ENCODE measurements at places on chromosomes 5 and 9.
A peak's percentile ranks its signal among the peaks of the same experiment; 100 is the strongest.

DNA sequence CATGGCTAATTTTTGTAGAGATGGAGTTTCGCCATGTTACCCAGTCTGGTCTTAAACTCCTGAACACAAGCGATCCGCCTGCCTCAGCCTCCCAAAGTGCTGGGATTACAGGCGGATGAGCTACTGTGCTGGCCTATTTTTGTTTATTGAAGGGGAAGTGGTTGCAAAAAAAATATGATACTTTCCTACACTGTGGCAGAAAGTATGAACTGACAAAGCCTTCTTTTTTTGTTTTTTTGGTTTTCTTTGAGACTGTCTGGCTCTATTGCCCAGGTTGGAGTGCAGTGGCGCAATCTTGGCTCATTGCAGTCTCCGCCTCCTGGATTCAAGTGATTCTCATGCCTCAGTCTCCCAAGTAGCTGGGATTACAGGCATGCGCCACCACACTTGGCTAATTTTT is 50.9 kb downstream of the OSTF1 start:
- no peak for DNase-seq

DNA sequence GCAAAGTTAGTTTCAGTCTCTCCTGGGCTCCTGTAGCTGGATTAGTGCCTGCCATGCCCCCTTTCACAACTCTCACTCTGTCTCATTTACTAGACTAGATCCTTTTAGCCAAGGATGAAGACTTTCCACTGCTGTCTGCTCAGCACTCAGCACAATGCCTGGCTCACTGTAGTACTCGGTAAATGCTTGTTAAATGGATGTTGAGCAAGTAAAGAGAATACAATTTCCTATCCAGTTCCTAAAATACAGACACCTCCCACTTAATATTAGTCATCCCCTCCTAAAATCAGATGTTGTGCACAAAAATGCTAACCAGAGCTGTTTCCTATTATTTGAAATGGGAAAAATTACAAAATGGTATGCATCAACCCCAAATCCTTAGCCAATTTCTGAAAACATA is 195.8 kb downstream of the SREK1 start:
- DNase-seq: no peak

DNA sequence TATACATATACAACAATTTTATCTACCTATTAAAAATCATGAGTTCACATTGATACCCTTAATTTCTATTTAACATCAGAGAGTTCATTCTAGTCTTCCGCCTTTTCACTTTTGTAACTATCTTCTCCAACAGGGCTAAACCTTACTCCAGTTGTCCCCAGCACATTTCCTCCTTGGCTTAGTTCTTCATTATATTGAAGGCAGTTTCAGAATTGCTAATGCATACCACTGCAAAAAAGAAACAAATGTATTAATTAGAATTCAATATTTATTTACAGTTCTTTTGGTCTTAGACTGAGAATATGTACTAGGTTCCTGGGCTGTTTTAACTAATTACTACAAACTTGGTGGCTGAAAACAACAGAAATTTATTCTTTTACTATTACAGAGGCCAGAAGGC is 132.5 kb downstream of the WDR70 start:
- DNase-seq: no peak

DNA sequence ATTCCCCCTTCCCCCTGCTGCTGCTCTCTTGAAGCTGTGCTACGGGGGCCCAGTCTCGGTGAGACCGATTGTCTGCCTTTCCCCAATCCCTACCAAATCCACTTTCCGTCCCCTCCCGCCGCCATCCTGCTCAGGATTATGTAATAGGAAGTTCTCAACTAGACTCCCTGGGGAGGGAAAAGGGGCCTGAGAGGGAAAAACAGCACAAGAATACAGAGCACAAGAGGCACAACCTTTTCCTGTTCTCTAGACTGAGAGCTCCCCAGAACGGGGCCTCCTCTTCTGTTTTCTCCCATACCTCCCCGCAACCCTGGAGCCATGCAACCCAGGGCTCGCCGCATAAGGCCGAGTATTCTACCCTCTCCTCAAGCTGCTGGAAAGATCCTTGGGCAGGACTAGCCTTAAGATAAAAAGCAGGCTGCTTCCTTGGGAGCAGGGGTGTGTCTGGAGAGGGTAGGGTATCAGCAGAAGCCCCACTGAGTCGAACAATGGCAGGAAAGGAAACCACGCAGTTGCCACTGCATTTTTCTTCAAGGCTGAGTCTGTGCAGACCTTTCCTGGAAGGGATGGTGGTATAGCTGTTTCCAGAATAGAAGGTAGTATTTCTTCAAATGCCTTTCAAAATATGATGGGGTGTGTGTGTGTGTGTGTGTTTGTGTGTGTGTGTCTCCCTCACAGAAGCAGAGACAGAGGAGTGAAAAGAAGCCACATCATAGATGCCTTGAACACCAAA is 12.9 kb downstream of the MYORG start:
- no peak for DNase-seq

DNA sequence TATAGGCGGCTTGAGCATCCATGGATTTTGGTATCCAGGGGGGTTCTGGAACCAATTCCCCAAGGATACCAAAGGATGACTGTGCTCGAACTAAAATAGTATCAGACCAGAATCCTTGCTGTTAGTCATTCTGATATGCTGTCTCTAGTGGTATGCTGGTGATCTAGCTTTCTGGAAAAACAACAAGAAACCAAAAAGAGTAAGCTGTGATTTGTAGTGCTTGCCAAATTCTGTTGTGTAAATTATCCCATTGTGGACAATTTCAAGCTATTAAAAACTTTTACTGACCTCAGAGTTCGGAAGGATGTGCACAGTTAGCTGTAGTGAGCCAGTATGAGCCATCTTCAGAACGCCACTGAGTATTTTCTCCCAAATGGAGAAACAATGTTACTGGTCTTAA is 99.0 kb upstream of the FBN2 start:
- no peak for DNase-seq

- no peak for DNase-seq
Measured at GRCh38 chr5:54470128-54470527, 14.6 kb downstream of the HSPB3 start.

DNA sequence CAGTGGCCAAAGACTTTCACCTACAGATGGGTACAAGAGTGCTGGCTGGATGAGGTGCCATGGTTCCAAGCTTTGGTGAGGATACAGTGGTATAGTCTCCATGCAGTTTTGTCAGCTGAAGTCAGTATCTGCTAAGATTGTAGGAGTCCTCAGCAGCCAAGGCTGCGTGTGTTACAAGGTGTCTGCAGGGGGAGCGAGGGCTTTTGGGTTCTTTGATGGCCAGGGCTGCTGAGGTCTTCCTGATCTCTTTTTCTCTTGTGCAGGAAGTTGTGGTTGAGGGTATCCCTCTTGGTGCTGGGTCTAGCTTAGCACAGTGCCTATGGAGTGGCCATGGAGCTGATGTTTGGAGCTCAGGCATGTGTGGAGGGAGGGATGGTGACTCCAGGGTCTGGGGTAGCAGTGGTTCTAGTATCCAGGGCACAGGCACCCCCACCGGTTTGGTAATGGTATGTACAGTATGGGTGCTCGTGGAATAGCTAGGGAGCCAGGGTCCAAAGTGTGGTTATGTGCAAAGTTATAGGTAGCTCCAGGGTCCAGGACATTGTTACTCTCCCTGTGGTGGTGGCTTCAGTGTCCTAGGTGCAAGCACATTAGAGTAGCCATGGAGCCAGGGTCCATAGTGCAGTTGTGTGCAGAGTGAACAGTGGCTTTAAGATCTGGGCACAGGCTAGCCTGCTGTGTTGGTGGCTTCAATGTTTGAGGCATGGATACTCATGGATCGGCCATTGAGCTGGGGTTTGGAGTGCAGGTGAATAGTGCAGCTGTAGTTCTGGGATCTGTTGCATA is 36.7 kb downstream of the CNTLN start:
- DNase-seq: no peak

- no peak for DNase-seq
Measured at GRCh38 chr9:2758162-2758897, 41.0 kb downstream of the KCNV2 start.

GRCh38 chr9:6711403-6711802 is 46.4 kb upstream of the KDM4C start:
- no peak for DNase-seq

- no peak for DNase-seq
Measured at GRCh38 chr5:76310208-76310607, 92.9 kb upstream of the IQGAP2 start.

DNA sequence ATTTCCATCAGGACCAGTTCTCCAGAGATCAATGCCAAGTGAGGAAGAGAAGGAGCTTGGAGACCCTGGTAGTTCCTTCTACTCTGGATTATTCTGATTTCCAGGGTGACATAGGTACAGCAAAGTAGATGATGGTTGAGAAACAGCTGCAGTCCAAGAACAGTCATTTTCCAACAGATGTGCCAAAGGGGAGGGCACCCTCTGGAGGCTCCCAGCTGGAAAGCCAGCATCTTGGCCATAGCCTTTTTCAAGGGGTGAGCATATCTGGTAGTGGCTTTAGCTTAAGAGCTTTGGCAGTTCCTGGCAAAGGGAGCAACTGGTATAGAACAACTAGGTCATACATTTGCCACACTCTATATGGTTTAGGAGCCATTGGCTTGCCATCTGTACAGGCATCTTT is 492.7 kb downstream of the RASEF start:
- no peak for DNase-seq

DNA sequence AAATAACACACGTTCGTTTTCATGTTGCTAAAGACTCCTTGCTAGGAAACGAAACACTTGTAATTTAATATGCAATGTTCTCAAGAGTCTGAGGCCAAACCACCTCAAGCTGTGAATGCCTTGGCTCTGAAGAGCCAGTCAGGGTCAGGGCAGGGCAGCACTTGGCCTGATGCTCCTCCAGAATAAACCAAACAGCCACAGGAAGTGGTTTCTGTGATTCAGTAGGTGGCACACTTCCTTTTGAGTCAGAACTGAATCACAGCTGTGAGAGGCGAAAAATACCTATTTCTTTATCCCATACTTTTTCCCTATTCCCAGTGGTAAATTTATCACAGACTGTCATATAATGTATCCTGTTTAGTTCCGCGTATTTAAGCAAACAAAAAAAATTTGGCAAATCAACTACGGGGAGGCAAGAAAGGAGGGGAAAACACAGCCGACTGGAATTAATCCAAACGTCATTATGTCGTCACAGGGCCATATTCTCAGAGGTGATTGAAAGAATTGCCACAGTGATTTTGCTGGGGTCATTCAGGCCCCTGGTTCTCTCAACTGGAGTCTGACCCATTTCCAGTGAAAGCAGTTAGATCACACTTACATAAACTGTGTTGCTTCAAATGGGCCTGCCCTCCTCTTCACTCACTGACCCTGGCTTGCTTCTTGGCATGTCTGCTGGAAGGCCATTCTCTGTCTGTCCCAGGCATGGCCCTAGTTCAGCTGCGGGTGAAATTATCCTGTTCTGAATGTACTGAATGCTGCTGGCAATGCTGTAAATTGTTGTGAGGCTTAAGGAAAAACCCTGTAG is 71.2 kb downstream of the ARRDC3 start:
- peak; percentile 83 for DNase-seq

GRCh38 chr5:144170276-144171024 is at the start of the genes KCTD16 and YIPF5:
Gene KCTD16, plus strand, starts transcription at chr5:144170873.
Gene YIPF5, minus strand, starts transcription at chr5:144170659. Its CDS starts 704 bp downstream, at chr5:144169955.
- DNase-seq: peak; percentile 98

DNA sequence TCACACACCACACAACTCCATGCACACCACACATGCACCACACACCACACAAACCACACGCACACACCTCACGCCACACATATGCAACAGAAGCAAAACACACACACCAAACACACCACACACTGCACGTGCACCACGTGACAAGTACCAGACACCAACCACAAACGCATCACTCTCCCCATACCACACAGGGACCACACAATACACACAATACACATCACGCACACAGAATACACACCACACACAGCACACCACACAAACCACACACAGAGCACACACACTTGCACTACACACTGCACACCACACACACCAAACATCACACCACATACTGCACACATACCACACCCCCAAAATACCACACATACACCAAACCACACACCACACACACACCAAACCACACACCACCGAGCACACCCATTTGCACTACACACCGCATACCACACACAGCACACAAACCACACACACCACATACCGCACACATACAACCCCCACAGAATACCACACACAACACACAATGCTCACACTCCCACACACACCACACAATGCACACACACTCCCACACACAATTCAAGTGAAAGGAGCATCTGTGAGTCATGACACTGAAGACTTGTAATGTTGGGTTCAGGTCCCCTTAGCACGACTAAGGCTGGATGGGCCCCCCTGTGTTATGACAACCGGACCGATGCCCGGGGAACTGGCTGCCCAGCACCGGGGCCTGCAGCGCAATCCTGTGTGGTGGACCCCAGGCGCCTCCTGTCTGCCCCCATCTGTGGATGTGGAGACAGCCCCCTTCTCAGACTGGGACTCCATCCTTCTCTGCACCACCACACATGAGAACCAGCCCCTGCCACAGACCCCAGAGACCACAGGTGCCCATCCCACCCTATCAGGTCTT is 6.0 kb upstream of the ZDHHC11 start:
- DNase-seq: no peak

DNA sequence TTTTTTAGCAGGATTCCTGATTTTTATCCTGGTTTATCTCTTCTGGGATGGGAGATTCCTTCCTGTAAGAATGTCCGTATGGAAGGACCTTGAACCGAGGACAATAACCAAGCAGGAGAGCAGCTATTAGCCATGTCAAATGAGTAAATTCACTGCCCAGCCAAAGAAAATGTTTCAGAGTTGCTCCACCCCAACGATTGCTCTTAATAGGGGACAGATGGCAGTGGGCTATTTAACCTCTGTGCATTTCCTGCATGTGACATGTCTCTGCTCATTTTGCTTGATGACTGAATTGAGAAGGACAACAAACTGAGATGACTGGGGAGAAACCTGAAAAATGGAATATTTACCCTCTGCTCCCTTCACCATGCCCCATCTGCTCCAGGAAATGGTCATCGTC is 479.9 kb upstream of the ZNF462 start:
- DNase-seq: no peak

DNA sequence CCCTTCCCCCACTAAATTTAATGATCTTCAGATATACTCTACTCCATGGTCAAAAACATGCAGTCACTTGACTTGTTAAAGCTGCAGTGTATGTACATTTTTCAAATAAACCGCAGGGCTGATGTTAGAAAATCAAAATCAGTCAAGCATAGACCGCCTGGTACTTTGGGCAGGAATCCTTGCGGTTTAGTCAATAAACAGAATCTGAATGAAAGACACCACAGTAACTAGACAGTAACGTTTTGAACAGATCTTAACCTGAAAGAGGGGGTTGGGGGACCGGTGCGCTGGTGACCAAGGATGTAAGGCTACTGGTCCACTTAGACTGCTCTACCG is 188.8 kb downstream of the BNC2 start:
- no peak for DNase-seq

- DNase-seq: no peak
Measured at GRCh38 chr5:119478781-119479180, 26.5 kb downstream of the HSD17B4 start.

DNA sequence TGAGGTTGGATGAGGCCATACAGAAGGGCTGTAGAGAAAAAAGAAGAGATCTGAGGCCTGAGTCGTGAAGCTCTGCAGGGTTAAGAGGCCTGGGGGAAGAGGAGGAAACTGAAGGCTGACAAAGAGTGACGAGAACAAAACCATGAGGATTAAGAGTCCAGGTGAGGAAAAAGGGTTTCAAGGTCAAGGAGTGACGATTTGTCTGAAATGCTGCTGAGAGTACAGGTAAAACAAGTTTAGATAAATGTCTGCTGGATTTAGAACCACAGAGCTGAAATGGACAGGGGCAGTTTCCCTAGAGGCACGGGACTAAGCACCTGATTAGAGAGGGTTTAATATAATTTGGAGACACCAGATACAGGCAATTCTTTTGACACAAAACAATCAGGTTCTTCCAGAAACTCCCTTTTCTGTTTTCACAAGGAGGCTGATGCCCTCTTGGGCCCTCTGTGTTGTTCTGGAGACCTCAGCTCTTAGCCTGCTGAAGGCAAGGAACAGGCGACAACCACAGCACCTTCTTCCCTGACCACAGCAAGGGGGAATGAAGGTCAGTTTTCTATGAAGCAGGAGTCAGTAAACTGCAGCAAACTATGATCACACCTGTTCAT is 14.6 kb upstream of the GCNT1 start:
- DNase-seq: no peak

Data from CD4-positive, alpha-beta T cell treated with Interleukin-21 for 1 hour (primary cell).